NCI-H460 (cell line): ENCODE measurements at places on chromosomes 4 and X.

GRCh38 chr4:122744229-122744628 is 11.7 kb downstream of the BBS12 start:
- no peak for DNase-seq

DNA sequence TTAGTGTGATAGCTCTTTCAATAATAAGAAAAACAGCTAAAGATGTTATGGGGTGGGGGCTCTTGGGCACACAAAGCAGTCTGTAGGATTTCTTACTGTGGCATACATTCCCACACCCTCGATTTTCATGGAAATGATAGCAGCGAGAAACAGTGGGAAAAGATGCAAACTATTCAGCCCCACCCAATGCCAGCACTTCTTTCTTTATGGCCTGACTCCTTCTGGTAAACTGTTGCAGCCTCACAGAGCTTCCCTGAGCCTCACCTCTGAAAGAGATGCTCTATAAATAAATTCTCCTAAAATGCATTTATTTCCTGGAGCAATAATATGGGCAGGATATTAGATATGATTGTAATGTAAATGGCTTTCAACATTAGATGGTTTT is 910 bp downstream of the ANK2 start:
- no peak for DNase-seq

- DNase-seq = no peak
Observed at GRCh38 chrX:45872480-45872879, 671.8 kb upstream of the DIPK2B start.

GRCh38 chr4:168619266-168619631 is 122.4 kb downstream of the PALLD start:
- no peak for DNase-seq

GRCh38 chr4:16005676-16006075 is 42.7 kb upstream of the FGFBP2 start:
- DNase-seq = no peak

DNA sequence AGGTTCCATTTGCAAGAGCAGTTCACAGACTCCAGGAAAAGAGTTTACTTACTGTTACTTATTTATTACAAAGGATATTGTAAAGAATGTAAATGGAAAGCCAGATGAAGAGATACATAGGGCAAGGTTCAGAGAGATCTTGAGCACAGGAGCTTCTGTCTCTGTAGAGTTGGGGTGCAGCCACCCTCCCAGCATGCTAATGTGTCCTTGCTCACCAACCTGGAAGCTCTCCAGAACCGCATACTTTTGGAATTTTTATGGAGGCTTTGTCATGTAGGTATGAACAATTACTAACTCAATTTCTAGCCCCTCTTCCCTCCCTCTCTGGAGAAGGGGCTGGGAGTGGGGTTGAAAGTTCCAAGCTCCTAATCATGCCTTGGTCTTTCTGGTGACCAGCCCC is 857.2 kb downstream of the RPA4 start:
- no peak for DNase-seq

GRCh38 chr4:7647600-7648543 is 213.1 kb upstream of the PSAPL1 start:
- no peak for DNase-seq

- no peak for DNase-seq
Observed at GRCh38 chr4:139645458-139645857, 20.2 kb upstream of the MGST2 start.

GRCh38 chr4:150387981-150388380 is 194.0 kb upstream of the MAB21L2 start:
- DNase-seq = no peak
